ENCODE measurements at places on chromosomes 6 and 20.

GRCh38 chr6:5679691-5680090, 327.0 kb downstream of the NRN1 start:
- no peak for DNase-seq

GRCh38 chr6:162203287-162203686, 524.3 kb downstream of the PRKN start:
- no peak for DNase-seq

- no peak for DNase-seq
These were observed 48.9 kb downstream of the DEK start for GRCh38 chr6:18215436-18215835.

DNA sequence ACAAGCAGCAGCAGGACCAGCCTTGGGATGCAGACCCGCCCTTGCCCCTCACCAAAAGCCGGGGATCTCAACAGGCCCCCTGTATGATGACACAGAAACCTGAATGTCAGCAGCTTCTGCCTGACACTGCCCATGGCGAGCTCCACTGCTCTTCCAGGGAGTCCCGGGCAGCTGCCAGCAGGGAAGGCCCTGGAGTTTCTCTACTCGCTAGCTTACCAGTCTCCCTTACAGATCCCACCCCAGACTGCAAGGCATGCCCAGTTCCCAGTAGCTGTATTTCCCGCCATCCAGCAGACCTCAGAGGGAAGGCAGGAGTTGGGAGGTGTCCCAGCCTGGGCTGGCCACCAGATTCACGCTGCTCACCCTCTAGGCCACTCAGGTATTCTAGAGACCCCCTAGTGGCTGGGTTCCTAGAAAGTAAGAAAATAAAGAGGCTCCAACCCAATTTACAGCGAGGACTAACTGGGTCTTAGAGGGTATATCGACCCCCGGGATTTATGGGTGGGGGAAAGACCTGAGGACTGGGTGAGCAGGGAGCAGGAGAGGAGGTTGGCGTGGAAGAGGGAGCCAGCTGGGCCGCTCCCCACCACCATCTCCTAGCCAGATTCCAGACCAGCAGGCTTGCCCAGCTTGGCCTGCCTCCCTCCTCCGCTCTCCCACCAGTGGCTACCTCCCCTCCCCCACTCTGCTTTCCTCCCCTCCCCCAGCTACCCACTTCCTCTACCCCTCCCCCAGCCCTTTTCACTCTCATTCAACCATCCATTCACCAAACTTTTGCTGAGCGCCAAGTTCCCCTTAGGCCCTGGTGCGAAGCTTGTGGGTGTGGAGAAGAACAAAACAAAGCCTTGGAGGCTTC, 9.7 kb upstream of the HMGA1 start:
- DNase-seq = no peak

- DNase-seq = no peak
These were observed 57.2 kb upstream of the MYL9 start for GRCh38 chr20:36483919-36484808.

DNA sequence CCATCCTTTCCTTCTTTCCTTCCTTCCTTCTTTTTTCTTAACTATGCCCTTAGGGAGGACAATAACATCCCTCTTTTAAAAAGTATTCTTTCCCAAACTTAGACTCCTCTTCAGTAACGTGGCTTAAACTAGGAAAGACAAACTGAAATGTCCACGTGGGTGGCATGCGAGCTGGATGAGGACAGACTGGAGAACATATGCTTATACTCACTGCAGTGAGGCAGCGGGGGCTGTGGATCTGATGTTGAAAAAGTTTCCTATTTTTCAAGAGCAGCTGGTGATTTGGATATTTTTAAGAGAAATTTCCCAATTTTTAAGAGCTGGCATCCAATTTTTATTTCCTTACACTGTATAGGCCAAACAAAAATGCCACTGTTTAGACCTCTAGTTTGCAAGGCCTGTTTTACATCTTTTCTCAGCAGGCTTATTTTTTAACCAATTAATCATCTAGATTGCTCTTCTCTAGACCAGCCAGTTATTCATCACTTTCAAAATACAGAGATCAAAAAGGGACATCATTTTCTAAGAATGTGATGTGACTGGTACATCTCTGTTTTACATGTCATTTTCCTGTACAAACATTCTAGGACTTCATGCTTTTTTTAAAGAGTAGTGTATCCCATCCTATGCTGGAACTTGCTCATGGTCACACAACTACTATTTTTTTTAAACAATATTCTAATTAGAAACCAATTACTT, 226.5 kb downstream of the BTBD9 start:
- DNase-seq = no peak

DNA sequence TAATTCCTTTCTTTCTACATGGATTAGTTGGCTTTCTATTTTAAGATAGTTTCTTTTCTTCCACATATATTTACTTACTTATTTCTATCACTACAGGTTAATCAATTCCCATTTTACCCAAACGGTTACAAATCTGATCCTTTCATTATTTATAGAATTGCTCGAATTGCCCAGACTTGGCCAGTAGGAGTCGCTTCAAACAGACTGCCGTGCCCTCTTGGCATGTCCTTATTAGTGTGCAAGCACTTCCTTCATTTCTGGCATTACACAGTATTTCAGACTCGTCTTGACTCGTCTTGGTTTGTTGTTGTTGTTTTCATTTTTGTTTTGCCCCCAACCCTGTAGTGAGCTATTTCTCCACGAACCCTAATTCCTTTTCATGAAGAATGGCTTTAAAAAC, 74.6 kb downstream of the SAMD3 start:
- DNase-seq = no peak

- DNase-seq = no peak
These were observed 1.9 kb upstream of the AFDN start for GRCh38 chr6:167824591-167825331.

DNA sequence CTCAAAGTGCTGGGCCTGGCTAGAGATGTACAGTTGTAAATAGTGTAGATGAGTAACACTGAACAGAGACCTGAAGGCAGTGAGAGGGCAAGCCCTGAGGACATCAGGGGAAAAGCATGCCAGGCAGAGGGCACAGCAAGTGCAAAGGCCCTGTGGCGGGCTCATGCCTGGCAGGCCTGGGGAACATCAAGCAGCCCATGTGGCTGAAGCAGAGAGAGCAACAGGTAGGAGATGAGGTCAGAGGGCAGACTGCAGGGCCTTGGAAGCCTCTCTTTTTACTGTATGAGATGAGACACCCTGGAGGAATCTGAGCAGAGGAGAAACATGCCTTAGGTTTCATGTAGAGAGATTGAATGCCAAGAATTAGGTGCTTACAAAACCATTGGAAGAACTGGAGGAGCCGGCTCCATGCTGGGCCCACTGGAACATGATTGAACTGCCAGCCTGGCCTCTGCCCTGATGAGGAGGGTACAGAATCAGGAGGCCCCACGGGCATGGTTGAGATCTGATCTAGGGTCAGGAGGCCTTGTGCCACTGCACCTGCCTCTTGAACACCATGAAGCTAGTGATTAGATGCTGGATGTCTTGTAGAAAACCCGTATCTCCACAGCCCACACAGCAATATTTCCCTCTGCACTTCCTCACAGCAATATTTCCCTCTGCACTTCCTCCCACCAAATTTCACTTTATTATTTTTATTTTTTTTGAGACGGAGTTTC, 5.9 kb upstream of the HMGA1 start:
- no peak for DNase-seq

DNA sequence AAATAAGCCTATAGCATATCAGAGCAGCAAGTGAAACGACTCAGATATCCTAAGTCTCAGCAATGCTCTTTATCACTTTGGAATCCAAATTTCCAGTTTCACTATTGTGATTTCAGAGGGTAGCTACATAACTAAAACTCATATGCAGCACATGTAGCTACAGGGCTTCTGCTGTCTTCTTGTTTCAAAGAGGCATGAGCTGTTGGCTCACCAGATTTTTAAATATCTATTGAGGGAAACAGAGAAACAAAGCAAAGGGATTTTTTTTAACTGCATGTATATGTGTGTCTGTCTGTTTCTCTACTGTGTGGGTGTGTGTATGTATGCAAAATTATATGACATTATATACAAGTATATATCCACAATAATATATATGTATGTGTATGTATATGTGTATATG, 258.4 kb downstream of the HDGFL1 start:
- no peak for DNase-seq

GRCh38 chr20:57928181-57928967, 218.6 kb upstream of the PMEPA1 start:
- DNase-seq = no peak

DNA sequence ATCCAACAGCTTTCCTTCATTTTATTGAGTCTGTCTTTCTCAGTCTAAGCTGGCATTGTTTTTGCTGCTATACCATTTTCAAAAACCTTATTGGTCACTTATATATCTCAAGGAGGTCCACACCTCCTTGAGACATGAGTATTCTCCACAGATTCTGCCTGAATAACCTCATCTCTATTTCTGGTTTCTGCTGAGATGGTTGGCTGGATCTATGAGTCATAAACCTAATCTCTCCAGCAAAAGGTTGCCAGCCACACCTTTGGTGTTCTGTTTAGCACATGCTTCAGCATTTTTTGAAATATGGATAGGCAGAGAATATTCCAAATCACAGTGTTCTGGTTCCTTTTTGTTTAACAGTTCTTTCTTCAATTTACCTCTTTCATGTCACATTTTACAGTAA, 40.8 kb upstream of the TMEM244 start:
- DNase-seq = no peak

DNA sequence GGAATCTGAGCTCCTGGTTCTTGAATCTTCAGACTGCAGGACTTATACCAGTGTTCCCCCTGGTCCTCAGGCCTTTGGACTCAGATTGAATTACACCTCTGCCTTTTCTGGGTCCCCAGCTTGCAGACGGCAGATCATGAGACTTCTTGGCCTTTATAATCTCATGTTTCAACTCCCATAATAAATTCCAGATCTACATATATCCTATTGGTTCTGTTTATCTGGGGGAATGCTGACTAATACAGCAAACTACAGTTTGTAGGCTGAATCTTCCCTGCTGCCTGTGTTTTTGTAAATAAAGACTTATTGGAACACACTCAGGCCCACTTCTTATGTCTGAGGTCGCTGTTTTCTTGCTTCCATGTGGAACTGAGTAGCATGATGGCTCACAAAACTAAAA, 184.7 kb downstream of the HDGFL1 start:
- no peak for DNase-seq

DNA sequence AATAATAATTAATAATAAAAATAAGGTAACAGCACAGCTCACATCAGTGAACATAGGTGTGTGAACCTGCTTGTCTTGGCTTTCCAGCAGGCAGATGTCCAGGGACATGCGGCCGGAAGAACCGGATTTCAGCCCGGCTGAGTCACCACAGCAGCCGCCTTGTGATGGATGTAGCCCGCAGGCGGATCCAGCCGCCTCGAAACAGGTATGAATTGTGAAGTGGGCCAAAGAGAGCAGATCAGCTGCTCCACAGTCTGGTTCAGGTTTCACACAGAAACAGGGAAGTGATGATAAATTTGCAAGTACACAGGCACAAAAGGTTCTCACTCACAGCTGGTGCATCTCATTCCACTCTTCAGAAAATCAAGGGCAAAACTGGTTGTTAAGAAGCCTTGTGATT, 55.1 kb downstream of the ID4 start:
- DNase-seq = no peak

DNA sequence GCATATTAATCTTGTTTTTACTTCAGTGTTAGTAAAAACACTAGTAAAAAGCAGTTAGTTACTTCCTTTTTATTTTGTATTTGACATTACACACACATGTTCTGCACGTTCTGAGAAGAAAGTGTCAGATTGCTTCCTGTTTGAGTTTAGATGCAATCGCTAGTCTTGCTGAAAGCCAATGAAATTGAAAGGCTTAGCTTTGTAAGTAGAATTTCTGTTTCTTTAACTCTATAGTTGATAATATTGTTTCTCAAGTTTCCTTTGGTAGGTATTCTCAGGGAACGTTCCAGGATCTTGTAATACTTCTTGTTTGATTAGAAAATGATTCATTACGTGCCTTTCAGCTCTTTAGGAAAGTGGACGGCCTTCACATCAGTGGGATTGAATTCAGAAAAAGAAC, 55.0 kb downstream of the CDKAL1 start:
- DNase-seq = no peak

DNA sequence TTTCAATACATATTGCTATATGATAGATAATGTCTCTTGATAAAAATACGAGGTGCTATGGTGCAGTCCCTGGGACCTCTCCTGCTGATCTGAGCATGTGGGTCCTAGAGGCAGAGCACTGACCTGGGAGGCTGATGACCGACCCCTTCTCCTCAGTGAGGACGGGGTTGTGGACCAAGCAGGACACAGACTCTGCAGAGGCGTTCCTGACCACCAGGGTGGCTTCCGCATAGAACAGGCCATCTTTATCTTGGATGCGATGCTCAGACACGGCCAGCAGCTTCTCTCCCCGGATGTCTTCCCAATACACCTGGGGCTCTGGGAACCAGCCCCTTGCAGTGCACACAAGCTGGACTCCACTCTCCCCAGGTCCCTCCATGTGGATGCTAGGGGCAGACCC, 4.2 kb downstream of the BTNL2 start:
- DNase-seq = no peak

- DNase-seq = no peak
These were observed 320.7 kb downstream of the CBLN4 start for GRCh38 chr20:55684578-55684977.

GRCh38 chr6:17850281-17850680, 137.2 kb downstream of the KIF13A start:
- DNase-seq = no peak

DNA sequence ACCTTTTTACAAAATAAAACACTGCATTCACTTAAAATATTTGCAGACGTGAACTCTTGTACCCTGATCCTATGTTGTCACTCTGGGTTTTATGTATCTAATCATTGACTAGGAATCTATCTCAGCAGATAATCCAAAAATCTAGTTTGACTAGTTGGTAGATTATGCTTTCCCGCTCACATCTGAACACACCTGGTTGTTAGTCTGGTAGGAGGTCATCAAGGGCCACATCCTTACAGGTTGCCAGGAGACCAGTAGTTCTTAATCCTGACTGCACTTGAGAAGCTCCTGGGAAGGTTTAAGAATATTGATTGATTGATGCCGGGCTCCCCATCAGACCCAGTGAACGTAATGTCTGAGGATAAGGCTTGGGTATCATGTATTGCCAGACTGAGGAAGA, 104.4 kb downstream of the MTHFD1L start:
- DNase-seq = no peak

GRCh38 chr6:114556846-114557488, 214.1 kb upstream of the HS3ST5 start:
- DNase-seq = no peak

- no peak for DNase-seq
These were observed 115.6 kb downstream of the MTHFD1L start for GRCh38 chr6:150981095-150981494.

GRCh38 chr6:31641370-31641769, 11.1 kb downstream of the BAG6 start:
- DNase-seq = no peak

Measured in stimulated activated CD4-positive, alpha-beta T cell treated with anti-CD3 and anti-CD28 coated beads, TNF-alpha, amount 100 ng/mL, for 48 hours (primary cell).